Left kidney (tissue), 8 donors: ENCODE measurements at places on chromosomes 5 and 9. TPM values are rescaled to one million over a fixed set of nuclear protein-coding genes. Genes with fewer than 3 reads are reported as not detected.

Gene KCNV2
- 0.27 TPM for polyA plus RNA-seq

DNA sequence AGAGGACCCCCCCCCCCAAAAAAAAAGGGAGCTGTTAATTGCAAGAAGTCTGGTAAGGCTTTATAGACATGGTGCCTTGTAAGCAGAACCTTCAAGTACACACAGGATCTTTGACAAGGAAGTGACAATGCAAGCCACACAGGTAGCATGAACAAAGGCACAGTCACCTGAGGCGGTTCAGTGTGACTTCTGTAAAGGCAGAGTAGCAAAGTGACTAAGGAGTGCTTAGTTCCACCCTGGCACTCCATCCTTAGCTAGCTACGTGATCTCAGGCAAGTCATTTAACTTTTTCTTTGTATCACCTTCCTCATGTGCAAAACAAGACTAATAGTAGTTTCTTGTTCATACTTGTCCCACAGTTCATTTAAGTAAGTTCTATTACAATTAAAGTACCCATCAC, 282.0 kb downstream of the PRELID2 start:
- DNase-seq, result no peak

Gene IRX2
- 23.7 TPM for polyA plus RNA-seq

Gene OLFM1
- polyA plus RNA-seq, result 3.3 TPM

- DNase-seq, result no peak
Measured at GRCh38 chr5:61702784-61703183, 370.7 kb downstream of the ZSWIM6 start.

DNA sequence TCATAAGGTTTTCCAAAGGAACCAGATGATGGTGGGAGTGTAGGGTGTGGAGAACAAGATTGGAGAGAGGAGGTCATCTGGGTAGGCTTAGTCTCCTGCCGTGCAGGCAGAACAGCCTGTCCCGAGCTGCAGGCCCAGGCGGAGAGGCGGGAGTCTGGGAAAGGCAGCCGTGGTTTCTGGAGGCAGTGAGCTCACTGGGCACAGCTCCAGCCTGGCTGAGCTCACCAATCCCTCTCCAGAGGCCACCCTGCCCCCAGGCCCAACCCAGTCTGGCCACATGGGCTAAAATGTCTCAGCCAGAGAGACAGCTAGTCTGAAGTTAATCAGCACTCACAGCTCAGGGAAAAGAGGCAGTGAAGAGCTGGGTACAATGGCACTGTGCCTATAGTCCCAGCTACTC, 12.3 kb downstream of the P4HA2 start:
- DNase-seq, result no peak

DNA sequence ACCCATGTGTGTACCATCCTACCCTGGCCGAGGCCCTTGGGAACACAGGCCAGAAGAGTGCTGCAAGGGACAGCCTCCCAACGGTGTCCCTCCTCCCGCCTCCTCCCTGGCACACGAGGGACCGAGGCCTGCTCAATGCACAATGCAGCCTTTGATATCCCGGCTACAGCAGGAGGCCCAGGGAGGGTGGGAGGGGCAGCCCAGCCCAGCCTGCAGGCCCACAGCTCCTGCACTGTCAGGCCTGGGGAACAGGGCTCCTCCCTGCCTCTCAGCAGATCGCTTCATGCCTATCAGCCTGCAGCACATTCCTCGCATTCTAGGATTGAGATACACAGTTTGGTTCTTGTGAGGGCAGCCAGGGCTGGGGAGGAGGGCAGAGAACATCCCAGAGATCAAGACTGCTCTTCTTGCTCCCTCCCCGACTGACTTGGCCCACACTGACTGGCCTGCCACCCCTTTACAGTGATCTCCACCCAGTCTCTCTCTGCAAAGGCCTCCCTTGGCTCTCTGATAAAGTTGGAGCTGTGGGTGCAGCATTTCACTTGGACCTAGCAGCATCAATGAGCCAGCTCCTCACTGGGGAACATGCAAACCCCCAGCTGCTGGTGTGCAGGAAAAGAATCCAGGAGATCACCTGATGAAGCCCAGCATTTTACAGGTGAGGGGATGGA, at the start of gene SH3TC2:
TSS of gene SH3TC2 (minus strand) at position 46 of the 671 bp plus-strand sequence. CDS start at position 6, 40 bp downstream.
- no peak for DNase-seq

Gene PCSK1
- 0.38 TPM for polyA plus RNA-seq

- DNase-seq, result no peak
Measured at GRCh38 chr5:74919487-74919886, 53.3 kb upstream of the FAM169A start.

GRCh38 chr5:132426525-132427138, 57.1 kb downstream of the SLC22A5 start:
- DNase-seq, result no peak

Gene PCDHGB2
- polyA plus RNA-seq, result 4.0 TPM

DNA sequence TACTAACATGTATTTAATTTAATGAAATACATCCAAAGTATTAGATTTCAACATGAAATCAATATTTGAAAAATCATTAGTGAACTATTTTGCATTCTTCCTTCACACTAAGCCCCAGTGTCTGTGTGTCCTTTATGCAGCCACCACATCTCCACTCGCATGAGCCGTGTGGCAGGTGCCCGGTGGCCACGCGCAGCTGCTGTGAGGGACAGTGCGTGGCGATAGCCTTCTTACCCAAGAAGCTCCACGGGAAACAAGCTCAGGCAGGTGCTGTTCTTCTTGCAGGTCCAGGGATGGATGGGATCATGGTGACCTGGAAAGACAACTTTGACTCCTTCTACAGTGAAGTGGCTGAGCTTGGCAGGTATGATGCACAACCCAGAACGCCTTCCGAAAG, 79.3 kb upstream of the OTULINL start:
- no peak for DNase-seq

GRCh38 chr5:100319885-100320284, 215.3 kb upstream of the FAM174A start:
- DNase-seq, result no peak

DNA sequence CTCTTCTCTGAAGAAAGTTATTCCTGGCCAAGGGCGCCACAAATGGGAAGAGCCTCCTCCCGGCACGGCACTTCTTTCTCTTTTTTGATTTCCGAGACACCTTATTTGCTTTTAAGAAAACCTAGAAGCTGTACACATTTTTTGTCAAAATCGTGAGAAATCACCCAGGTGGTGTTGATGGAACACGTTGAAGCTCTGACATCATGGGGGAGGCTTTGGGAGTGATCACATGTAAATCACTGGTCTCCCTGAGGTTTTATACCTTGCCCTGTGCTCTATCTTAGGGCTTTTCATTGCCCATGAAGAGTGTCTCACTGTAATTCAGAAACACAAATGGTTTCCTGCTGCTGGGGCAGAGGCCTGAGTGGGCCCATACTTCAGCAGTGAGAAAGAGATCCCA, 27.4 kb downstream of the SLC36A1 start:
- no peak for DNase-seq

Gene C9orf153
- 0.15 TPM for polyA plus RNA-seq

GRCh38 chr9:32701321-32702022, 66.0 kb upstream of the TAF1L start:
- DNase-seq, result no peak

- no peak for DNase-seq
Measured at GRCh38 chr5:40689438-40689837, 9.7 kb downstream of the PTGER4 start.

DNA sequence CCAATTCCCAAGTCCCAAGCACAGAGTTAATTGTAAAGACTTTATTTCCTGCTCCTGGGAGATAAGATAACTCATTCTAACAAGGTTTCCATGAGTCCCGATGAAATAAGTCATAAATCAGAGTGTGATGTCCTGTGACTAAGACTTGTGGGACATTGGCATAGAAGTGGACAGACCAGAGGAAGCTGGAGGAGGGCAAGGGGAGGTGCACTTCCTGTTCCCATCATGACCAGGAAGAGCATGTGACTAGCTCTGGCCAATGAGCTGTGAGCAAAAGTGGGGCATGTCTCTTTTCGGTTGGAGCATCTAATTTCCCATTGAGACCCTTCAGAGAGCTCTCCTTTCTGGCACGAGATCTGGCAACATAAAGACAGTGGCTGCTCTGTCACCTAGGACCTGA, 100.4 kb downstream of the ZNF354C start:
- no peak for DNase-seq

DNA sequence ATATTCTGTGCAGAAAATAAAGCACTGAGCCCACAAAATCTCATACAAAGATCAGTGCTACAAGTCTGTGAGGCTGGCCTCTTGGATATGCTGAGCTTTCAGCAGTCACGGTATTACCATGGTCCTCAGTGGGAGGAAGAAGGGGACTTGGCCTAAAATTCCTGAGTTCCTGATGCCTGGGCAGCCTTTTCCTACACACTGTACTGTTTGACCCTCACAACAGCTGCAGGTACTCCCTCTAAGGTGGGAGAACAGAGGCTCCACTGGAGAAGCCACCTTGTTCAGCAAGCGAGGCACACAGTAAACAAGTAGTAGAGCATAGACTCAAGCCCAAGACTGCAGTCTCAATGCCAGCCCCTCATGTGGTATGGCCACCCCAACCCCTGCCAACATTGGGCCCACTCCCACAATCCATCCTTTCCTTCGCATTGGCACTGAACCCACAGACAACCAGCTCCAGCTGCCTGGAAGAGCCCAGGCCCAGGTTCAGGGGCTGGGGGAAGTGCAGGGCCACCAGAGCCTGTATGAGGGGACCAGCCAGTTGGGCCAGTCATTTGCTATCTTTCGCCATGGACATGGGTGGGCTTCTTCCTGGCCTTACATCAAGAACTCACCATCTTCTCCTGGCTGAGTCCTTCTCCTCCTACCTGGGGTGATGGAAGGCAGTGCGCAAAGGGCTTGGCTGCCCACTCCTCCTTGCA, 14.3 kb downstream of the ACSL6 start:
- no peak for DNase-seq

DNA sequence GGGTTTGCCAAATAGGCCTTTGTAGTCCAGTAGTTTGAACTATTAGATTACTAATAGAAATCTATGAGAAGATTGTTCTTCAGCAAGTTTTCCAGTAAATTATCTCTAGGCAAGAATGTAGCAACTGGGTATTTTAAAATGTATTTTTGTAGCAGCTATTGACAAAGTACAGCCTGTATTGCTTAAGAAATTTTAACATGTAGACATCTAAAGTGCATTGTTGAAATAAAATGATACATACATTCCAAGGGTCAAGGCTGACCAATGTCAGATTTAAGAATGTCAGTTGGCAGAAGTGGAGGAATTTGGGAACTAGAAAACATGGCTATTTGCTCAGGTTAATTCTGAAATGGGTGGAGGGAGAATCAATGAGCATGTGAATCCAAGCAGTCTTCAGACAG, 57.5 kb upstream of the ZSWIM6 start:
- DNase-seq, result no peak

Gene SLC6A18
- polyA plus RNA-seq, result 0.53 TPM

Gene SAPCD2
- 7.2 TPM for polyA plus RNA-seq

DNA sequence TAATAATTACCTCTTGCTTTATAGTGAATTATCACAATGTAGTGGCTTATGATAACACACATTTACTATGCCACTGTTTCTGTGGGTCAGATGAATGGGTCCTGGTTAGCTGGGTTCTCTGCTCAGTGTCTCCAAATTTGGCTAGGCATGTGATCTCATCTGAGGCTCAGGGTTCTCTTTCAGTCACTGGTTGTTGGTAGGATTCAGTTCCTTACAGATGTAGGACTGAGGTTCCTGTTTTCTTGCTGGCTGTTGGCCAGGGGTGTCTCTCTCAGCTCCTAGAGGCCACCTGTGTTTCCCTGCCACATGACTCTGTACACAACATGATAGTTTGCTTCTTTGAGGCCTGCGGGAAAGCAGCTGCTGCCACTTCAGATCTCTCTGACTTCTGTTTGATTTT, 7.1 kb downstream of the NFX1 start:
- no peak for DNase-seq

GRCh38 chr9:69191231-69191630, 17.2 kb downstream of the TJP2 start:
- no peak for DNase-seq

Gene FBP2
- polyA plus RNA-seq, result 0.10 TPM

- DNase-seq, result no peak
Measured at GRCh38 chr9:77896938-77897667, 134.5 kb downstream of the GNAQ start.

Gene IL3
- not detected for polyA plus RNA-seq

Gene PALM2AKAP2
- polyA plus RNA-seq, result 11.0 TPM

DNA sequence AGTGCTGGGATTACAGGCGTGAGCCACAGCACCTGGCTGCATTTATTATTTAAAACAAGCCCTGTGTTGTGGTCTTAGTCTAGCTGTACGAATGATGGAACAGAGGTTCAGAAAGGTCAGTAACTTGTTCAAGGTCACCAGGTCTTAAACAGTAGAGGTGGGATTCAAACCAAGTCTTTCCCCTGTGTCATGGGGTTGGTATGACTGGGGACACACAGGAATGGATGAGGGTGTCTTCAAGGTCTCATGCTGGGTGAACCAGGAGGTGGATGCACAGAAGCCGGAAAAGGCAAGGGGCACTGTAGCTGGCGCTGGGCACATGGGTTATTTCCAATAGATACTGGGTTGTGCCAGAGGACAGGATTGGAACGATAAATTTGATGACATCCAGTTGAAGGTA, 32.2 kb upstream of the TJP2 start:
- no peak for DNase-seq

- DNase-seq, result no peak
Measured at GRCh38 chr5:2194236-2194555, 311.5 kb upstream of the IRX4 start.

- DNase-seq, result no peak
Measured at GRCh38 chr5:143258559-143259253, 144.8 kb downstream of the NR3C1 start.

Gene PAPPA
- 3.5 TPM for polyA plus RNA-seq

- DNase-seq, result no peak
Measured at GRCh38 chr9:93248386-93249040, 64.6 kb downstream of the WNK2 start.

DNA sequence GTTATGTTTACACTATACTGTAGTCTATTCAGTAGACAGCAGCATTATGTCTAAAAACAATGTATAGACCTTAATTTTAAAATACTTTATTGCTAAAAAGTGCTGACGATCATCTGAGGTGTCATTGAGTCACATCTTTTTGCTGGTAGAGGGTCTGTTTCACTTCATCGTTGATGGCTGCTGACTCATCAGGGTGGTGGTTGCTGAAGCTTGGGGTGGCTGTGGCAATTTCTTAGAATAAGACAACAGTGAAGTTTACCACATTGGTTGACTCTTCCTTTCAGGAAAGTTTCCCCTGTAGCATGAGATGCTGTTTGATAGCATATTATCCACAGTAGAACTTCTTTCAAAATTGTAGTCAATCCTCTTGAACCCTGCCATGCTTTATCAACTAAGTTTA, 150.3 kb downstream of the FBXL7 start:
- DNase-seq, result no peak

- no peak for DNase-seq
Measured at GRCh38 chr9:37300620-37301019, 121.9 kb upstream of the GRHPR start.

Gene BAG1
- 71.6 TPM for polyA plus RNA-seq
